Activated naive CD4-positive, alpha-beta T cell treated with anti-CD3 and anti-CD28 coated beads, Interleukin-2, amount 50 U/mL, for 72 hours (primary cell): ENCODE measurements at places on chromosomes 13 and 19.
A peak's percentile ranks its signal among the peaks of the same experiment; 100 is the strongest.

DNA sequence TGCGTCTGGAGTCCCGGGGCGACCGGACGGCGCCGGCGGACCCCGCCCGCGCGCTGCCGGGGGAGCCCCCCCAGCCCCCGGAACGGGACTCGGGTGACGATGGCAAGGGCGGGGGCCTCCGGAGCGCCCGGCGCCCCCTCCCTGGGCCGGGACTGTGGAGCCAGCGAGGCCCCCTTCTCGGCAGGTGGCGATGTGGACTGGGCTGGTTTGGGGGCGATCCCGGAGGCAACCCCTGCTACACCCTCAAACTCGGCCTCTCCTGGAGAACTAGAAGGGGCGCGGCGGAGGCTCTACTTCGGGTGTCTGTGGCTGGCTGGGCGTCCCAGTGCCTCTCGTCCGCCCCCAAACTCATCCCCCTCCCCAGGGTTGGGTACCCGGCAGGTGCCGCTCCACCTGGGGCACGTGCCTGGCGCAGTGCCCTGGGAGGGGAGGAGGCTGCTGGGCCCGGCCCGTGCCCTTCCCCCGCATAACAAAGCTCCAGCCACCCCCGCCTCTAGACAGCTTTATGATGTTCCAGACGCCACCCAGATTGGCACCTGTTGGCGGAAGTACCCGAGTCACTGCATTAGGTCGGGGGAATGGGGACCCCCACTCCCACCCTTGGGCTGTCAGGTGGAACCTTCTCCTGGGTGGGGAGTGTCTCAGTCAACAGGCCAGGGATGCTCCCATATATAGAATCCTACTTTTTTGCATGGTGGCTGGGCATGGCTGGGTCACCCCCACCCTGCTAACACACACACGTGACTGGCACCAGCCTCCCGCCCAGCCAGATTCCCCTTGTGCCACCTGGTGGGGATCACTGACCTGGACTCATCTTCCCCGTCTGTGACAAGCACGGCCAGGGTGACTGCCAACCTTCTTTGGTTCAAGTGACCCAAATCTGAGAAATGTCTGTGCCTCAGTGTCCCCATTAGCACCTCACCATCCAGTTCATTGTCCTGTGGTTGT is 722 bp downstream of the PKN1 start:
- DNase-seq, result peak; percentile 32

DNA sequence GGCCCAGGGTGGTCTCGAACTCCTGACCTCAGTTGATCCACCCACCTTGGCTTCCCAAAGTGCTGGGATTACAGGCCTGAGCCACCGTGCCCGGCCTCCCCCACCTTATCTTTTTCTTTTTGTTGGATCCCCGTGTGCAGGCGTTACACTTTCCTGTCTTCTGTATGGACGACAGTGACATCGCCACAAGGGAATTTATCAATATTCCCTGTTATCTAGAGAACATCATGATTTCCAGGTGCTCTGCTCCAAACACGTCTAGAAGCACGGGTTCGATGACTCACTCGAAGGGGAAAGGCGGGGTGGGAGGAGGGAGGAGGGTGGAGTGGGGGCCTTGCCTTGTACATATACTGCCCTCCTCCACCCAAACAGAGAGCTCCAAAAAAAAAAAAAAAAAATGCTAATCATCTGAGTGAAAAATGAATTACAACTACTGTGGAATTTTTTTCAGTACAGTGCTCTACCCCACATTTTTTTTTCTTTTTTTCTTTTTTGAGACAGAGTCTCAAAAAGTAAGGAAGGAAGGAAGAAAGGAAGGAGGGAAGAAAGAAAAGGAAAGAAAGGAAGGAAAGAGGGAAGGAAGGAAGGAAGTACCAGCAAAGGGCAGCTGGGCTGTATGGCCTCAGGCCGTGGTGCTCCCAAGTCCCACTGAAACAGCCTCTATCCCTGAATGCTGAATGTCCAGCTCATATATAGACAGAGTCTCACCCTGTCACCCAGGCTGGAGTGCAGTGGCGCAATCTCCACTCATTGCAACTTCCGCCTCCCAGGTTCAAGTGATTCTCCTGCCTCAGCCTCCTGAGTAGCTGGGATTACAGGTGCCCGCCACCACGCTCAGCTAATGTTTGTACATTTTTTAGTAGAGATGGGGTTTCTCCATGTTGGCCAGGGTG is 36.8 kb downstream of the INSR start:
- no peak for DNase-seq

GRCh38 chr19:48330012-48330681 is 4.8 kb downstream of the EMP3 start:
- DNase-seq, result peak; percentile 74

DNA sequence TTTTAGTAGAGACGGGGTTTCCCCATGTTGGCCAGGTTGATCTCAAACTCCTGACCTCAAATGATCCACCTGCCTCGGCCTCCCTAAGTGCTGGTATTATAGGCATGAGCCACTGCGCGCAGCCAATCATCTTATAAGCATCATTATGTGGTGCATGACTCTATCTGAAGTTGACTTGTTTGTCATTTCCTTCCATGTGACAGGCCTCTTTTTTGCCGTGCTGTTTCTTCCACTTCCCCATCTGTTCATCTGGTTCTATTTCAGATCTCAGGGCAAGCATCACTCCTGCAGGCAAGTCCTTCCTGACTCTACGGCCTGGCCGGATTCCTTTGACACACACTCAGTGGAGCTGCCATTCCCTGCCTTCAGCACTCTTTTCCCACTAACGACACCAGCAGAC is 15.2 kb downstream of the COL5A3 start:
- no peak for DNase-seq

DNA sequence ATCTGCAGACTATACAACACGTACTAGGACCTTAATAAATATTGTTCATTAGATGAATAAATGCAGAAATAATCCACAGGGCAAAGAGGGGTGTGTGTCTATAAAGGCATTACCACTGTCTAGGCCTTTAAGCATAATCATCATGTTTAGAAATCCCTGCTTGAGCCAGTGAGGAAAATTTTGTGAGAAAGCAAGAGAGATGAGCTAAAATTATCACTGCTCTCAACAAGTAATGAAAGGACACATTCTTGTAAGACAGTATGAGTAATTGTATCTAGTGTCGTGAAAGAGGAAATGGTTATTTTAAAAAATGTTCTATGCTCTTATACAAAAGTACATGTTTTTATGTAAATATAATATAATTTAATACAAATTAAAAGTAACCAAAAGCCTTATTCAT is 1699.4 kb downstream of the PCDH9 start:
- DNase-seq, result no peak

DNA sequence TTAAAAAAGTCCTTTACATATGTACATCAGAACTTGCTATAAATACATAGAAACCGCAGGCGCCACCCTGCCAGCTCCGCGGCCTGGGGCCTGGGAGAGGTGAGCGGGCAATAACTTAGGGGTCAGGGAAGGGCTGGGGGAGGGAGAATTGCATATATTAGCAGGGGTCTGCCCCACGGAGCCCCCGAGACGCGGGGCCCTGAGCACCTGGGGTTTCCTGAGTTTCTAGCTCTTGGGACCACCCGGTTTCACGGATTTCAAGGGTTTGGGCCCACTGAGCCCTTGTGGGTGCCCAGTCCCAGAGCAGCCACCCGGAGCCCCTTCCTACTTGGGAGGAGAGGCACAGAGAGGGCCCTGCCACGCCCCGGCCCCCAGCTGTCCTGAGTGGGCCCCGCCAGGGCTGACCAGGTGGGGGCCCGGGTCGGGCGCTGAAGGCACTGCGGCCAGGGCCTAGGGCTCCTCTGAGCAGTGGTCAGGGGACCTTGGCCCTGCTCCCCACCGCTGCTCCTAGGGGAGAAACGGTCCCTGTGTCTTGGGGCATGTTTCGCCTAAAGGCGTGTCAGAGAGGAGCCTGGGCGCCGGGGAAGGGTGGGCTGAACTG is 4.0 kb downstream of the GPX4 start:
- DNase-seq, result no peak

- DNase-seq, result no peak
Measured at GRCh38 chr19:35901055-35901644, 810 bp upstream of the NFKBID start.

GRCh38 chr13:112943309-112944125 is 25.5 kb upstream of the MCF2L start:
- no peak for DNase-seq
